Stimulated activated naive CD4-positive, alpha-beta T cell treated with Interleukin-2 at 50 U/mL for 16 hours (primary cell): ENCODE measurements at places on chromosomes 12 and 14.

DNA sequence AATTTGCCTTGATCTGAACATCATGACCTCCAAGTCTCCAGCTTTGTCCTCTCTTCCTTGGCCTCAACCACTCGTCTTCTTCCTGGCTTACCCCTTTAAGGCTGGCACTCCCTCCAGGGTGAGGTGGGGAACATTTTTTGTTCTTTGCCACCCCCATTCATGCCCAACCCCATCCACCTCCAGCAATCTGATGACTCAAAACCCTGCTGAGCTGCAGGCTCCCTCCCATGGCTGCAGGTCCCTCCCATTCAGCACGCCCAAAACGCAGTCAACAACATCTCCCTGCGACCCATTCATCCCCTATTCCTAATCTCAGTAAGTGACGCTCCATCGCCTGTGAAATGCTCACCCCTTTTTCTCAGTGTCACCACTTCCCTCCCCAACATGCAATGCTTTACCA lies 138.8 kb upstream of the PRMT8 start:
- DNase-seq = no peak

GRCh38 chr12:107864235-107864634 lies 89.7 kb downstream of the ASCL4 start:
- DNase-seq = no peak

DNA sequence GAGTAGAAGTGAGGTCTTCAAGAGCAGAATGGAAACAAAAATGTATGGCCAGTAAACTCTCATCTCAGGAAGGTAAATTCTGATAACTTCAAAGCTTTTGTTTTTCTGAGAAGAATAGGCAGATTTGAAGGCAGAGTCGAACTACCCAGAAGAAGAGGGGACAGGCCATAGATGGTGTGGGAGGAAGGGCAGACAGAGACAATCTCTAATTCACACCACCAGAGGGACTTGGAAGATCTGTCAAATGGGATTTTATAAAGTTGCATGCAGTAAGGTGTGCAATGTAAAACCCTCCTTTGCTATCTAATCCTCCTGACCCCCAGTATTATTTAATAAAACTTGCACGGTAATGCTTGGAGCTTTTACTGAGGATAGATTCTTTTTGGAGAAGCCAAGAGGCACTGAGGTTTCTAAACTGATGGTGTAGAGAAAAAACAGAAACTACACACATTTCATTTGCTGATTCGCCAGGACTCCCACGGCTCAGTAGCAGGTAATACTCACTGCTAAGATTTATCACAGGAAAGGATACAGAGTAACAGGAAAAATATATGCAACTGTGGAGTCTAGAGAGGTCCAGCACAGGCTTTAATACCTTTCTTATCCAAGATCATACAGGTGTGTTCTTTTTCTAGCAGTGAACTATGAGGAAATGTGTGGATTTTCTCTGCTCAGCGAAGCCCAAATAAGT lies 18.3 kb downstream of the SLC38A2 start:
- DNase-seq = no peak

DNA sequence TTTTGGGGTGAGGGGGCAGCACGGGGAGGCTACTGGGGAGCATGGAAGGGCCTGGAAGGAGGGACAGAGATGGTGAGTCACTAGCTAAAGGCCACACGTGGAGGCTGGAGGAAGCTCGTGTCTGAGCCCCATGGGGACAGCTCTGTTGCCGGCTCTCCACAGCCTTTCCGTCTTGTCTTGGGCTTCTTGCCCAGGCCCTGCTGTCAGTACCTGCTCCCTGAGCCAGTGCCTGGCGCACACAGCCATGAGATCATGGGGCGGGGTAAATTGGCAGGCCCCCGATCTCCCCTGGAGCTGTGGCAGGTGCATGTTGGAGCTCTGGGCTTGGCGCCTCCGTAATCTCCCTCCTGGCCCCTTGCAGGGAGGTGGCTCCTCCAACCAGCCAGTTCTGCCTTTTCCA lies 16.1 kb upstream of the KRT80 start:
- no peak for DNase-seq

DNA sequence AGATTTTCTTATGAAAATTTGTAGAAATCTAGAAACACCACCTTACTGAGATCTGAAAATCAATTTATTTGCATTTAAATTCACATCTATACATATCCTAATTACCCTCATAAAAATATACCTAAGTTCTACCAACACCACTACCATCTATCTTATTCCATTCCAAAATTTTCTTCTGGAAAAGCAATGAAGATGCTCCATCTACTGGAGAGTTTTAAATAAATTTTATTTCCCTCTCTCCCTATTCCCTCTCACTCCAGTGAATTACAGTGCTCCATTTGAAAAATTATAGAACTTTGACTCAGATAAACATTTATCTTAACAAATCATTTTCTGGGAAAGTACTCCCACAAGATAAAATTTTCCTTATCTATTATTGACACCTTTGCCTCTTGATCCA lies 2.3 kb upstream of the C14orf39 start:
- DNase-seq = no peak

DNA sequence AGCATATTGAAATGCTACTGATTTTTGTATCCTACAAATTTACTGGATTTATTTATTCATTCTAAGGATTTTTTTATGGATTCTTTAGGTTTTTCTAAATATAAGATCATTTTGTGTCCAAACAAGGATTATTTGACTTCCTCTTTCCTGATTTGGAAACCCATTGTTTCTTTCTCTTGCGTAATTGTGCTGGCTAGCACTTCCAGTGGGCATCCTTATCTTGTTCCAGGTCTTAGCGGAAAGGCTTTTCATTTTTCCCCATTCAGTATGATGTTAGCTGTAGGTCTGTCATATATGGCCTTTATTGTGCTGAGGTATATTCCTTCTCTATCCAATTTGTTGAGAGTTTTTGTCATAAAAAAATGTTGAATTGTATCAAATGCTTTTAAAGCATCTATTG lies 57.2 kb upstream of the RHOJ start:
- no peak for DNase-seq

DNA sequence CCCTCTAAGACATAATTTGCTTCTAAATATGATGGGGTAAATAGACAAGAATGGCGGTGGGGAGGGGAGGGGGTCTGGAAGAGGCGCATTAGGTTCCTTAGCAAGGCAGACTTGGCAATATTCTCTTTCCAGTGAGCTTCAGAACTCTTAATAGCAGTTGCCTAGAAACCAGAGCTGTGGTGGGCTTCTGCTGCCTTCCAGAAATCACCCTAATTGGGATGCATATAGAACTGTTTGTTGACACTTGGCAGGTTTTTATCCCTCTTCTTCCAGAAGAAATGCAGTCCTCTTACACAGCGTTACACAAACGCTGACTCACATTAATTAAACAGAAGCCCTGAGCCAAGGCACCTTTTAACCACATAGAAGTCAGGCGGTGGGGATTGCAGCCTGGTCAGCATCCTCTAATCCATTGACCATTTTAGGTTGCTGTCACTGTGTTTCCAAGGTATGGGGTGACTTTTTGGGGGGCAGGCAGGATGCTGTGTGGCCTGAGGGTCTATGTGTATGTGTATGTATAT lies 114.1 kb downstream of the CCDC60 start:
- DNase-seq = no peak

DNA sequence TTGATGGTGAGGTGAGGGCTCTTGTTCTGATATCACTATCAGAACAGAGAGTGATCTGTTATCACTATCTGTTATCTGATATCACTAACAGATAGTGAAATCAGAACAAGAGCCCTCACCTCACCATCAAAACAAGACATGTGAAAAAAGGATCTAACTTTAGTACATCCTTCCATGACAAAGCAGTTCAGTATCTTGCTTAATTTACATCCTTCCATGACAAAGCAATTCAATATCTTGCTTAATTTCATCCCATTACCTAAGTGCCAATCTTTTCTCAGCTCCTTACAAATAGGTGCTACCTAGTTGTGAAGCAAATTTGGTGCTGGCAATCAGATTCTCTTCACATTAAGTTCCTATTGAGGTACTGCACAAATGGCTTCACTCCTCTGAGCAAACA lies 1865.6 kb upstream of the FLRT2 start:
- no peak for DNase-seq

DNA sequence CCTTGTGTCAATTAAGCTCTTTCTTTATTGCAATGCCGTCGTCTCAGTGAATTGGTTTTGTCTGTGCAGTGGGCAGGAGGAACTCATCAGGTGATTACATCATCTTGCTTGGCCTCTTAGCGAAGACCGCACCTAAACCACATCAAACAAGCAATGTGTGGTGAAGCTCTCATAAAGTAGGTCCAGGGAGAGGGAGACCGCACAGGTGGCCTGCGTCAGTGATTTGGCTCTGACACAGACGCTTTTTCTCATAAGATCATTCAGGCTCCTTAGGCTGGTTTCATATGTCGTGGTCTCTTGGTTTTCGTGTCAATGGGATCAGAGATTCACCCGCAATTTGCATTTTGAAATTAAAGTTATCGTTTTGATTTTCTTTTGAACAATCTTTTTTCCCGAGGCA lies 6.7 kb upstream of the TESC start:
- peak; percentile 39 for DNase-seq

DNA sequence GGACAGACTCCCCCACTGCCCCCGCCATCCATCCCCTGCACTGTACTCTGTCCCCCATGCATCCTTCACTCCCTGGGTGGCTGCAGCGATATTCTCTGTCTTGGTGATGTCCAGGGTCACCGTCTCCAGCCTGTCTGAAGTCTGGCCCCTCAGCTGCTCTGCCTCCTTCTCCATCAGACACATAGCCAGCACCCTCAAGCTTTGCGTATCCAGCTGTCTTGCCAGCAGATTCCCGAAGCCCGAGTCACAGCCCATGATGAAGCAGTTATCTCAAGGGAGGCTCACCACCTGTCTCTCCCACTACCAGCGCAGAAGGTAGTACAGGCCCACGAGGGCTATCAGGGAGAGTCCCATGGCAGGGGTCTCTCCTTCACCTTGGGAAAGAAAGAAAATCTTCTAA lies 77.8 kb downstream of the HSD17B6 start:
- DNase-seq = no peak

DNA sequence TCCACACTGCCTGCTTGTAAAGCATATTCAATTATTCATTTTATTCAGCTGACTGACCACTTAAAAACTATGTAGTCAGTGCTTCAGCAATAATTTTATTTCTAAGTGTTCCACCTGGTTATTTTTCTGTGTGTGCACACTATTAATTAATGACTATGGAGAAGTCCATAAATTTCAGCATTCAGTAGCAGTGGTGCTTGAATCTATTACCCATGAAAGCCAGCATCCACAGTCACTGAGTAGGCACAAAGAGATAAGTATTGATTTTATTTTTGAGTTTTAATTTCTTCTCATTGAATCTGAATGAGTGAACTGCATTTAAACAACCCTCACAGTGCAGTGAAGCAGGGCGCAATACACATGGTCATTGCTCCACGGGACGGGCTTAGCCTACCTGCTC lies 643.1 kb downstream of the GALC start:
- no peak for DNase-seq

DNA sequence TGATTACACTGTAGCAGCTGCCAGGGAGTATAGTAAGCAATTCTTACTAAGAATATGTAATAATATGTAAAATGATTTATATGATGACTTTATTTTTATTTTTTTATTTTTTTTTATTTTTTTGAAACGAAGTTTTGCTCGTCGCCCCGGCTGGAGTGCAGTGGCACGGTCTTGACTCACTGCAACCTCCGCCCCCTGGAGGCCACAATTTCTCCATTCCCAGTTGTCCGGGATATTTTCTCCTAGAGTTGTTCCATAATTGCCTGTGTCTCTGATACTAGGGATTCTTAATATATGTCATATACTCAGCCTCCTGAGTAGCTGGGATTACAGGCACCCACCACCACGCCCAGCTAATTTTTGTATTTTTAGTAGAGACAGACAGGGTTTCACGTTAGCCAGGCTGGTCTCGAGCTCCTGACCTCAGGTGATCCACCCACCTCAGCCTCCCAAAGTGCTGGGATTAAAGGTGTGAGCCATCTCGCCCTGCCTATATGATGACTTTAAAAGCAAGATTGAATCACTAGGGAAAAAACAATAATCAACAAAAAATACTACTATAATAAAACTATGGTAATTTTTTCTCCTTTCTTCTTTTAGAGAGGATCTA lies 12.2 kb upstream of the ITPR2 start:
- DNase-seq = no peak

DNA sequence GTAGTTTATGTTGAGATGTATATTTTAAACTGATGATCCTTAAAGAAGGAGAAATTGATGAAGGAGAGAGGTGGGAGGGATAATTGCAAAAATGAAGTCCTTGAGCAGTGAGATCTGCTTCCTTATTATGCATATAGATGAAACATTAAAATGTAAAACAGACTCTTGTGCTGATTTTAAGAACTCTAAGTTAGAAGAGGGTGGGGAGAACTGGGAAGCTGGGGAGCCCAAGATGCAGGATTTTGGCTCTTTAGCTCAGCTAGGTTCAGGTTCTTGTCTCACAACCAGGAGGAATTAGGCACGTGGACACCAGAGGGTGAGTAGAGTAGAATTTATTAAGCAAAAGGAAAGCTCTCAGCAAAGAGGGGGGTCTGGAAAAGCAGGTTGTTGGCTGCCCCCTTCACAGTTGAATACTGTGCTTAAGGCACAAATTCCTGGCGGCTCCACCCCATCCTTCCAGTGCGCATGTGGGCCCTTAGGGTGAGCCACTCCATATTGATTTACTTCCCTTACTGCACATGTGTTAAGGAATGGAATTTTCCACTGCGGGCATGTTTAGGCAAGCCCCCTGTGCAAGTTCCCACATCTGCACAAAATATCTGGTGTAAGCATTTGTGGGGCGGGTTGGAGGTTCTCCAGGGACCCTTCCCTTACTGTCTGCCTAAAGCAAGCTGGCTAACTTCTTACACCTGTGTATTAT lies 141.9 kb downstream of the BICD1 start:
- no peak for DNase-seq

GRCh38 chr14:79991866-79992265 lies 219.4 kb downstream of the DIO2 start:
- DNase-seq = no peak

- no peak for DNase-seq
Measured at GRCh38 chr14:99950181-99950580, 115.0 kb upstream of the EVL start.

DNA sequence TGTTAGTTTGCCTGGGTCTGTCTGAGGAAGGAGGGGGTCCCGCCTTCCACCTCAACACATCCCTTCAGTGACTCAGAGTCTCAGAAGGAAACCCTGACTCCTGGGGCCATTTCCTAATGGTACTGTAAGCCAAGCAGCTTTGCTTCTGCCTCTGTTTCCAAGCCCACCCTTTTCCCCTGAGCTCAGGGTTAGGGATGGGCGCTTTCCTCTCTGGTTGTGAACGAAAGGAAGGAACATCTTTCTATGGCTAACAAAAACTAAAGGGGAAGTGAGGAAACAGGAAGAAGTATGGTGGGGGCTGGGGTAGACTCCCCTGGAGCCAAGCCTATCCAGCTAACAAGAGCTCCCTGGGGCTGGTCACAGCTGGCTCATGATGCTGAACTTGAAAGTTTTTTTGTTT lies 11.6 kb upstream of the UNC119B start:
- no peak for DNase-seq

- DNase-seq = no peak
Measured at GRCh38 chr14:26872515-26873361, 274.9 kb upstream of the NOVA1 start.

GRCh38 chr12:57770734-57771133 lies 1.2 kb downstream of the METTL1 start:
- DNase-seq = no peak
